ENCODE measurements at places on chromosomes 5 and 9.
A peak's percentile ranks its signal among the peaks of the same experiment; 100 is the strongest.

DNA sequence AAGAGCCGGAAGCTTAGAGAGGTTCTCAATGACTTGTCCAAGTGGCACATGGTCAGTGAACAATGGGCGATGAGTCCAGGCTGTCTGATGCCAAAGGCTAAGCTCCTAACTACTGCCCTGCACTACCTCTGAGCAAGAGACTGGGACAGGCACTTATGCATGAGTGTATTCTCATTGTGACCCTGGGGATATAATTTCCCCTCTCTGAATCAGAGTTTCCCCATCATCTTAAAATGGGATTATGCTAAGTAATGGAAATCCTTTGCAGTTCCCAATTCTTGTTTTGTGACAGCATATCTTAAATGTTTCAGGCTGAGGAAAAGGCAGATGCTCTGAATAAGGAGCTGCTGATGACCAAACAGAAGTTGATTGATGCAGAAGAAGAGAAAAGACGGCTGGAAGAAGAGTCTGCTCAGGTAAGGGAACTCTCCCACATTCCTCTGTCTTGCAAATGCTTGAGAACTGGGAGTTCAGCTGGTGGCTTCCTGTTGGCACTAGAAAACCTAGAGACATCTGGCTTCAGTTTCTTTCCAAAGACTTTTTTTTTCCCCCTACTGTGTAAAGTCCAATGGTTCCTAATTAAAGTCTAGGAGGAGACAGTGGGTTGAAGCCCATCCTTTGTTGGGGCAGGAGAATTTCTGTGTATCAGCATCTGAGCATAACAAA is 64.1 kb downstream of the GPR21 start:
- DNase-seq, result no peak
- no peak overlapping the region for H3K4me3 ChIP-seq
- H3K4me1 ChIP-seq, result peaks cover 17% of the 10 kb centered on the region
- peak overlapping the region; percentile 84 for H3K27ac ChIP-seq
- no peaks in the 10 kb centered on the region for H3K27me3 ChIP-seq

- H3K27me3 ChIP-seq, result no peaks in the 10 kb centered on the region
- H3K27ac ChIP-seq, result no peak overlapping the region
- H3K36me3 ChIP-seq, result no peaks in the 10 kb centered on the region
Measured at GRCh38 chr9:99282406-99282805, 60.3 kb downstream of the SEC61B start.

- no peak for DNase-seq
- H3K36me3 ChIP-seq, result no peaks in the 10 kb centered on the region
- no peaks in the 10 kb centered on the region for H3K27me3 ChIP-seq
- no peak overlapping the region for H3K27ac ChIP-seq
- H3K4me1 ChIP-seq, result no peaks in the 10 kb centered on the region
- H3K4me3 ChIP-seq, result no peak overlapping the region
Measured at GRCh38 chr5:121913418-121913817, 48.4 kb upstream of the SRFBP1 start.

DNA sequence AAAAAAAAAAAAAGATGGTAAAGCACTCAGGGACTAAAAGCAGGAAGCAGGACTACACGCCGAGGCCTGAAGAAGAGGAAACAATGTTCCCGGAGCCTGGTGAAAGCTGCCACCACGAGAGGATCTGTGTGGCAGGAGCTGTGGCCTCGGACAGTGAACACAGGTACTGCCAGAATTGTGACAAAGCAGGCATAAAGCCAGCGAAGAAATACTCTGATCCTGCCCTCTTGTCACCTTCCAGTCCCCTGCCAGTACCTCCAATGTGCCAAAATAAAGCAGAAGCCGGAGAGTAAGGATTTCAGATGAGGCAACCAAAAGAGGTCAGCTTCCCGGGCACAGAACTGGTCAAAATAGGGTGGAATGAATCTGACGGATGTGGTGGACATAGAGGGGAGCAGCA is 211.5 kb upstream of the TARS1 start:
- H3K27me3 ChIP-seq, result no peaks in the 10 kb centered on the region
- no peaks in the 10 kb centered on the region for H3K36me3 ChIP-seq
- H3K4me3 ChIP-seq, result no peak overlapping the region
- DNase-seq, result no peak

DNA sequence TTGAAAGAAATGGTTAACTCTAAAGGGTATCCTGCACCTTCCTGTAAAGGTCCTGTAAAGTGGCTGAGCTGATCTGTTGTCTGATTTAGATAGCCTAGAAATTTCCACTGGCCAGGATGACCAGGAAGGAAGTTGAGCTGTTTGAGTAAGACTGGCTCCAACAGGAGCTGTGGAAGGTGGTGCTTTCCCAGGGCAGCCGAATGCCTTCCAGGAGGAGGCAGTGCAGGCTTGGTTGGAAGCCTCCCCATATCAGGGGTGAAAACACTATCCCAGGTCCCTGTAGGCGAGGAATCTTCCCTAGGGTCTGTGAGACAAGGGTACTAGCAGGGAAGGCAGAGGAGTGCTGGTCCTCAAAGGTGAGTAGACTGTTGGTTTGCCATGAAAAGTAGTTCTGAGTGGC is 98.4 kb downstream of the LIX1 start:
- H3K36me3 ChIP-seq, result no peaks in the 10 kb centered on the region
- H3K27me3 ChIP-seq, result no peaks in the 10 kb centered on the region
- no peak overlapping the region for H3K4me3 ChIP-seq
- H3K27ac ChIP-seq, result no peak overlapping the region
- peak; percentile 59 for DNase-seq
- H3K4me1 ChIP-seq, result peaks cover 31% of the 10 kb centered on the region

DNA sequence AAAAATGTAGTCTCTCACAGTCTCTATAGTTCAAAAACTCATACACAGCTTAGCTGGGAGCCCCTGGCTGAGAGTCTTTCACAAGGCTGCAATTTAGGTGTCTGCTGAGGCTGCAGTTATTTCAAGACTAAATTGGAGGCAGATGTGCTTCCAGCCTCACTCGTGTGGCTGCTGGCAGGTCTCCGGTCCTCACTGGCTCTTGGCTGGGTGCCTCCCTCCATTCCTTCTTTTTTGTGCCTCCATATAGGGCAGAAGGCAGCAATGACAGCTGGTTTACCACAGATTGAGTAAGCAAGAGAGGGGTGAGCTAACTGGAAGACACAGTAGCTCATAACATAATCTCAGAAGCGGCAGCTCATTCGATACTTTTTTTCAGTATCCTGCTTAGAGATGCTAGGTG is 2167.7 kb upstream of the WWC1 start:
- no peaks in the 10 kb centered on the region for H3K4me1 ChIP-seq
- H3K4me3 ChIP-seq, result no peak overlapping the region
- DNase-seq, result no peak
- no peaks in the 10 kb centered on the region for H3K27me3 ChIP-seq
- no peak overlapping the region for H3K27ac ChIP-seq

- no peaks in the 10 kb centered on the region for H3K27me3 ChIP-seq
- H3K4me1 ChIP-seq, result peaks cover 18% of the 10 kb centered on the region
- H3K36me3 ChIP-seq, result peaks cover 64% of the 10 kb centered on the region
- no peak for DNase-seq
- no peak overlapping the region for H3K27ac ChIP-seq
Measured at GRCh38 chr5:179615203-179615602, 8.3 kb downstream of the HNRNPH1 start.

DNA sequence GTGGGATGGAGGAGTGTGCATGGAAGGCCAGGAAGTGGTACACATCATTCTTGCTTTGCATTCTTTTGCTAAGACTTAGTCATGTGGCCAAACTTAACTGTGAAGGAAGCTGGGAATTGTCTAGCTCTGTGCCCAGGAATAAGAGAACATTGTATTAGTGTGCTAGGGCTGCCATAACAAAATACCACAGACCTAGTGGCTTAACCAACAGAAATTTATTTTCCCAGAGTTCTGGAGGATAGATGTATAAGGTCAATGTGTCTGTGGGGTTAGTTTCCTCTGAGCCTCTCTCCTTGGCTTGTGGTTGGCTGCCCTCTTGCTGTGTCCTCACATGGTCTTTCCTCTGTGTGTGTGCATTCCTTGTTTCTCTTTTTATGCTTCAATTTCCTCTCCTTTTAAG is 32.4 kb downstream of the NNT start:
- H3K27me3 ChIP-seq, result no peaks in the 10 kb centered on the region
- DNase-seq, result no peak
- H3K36me3 ChIP-seq, result no peaks in the 10 kb centered on the region
- H3K27ac ChIP-seq, result no peak overlapping the region

DNA sequence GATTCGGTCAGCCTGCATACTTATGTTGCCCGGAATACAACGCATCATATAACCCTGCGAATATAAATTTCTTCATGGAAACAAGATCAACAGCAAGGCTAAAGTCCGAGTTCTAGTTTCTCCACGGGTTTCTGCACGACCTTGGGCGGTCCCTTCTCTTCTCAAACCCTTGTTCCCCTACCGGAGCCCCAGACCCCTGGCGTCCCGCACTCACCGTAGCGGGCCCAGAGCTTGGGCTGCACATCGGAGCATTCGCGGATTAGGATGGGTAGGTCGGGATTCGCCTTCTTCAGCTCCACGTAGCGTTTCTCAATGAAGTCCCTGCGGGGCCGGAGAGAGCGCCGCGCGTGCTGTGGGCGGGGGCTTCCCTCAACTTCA is 399 bp downstream of the NDUFA2 start:
- no peak overlapping the region for H3K27ac ChIP-seq
- no peak for DNase-seq
- H3K36me3 ChIP-seq, result peaks cover 4% of the 10 kb centered on the region
- H3K4me3 ChIP-seq, result peak overlapping the region; percentile 96
- H3K4me1 ChIP-seq, result peaks cover 4% of the 10 kb centered on the region

DNA sequence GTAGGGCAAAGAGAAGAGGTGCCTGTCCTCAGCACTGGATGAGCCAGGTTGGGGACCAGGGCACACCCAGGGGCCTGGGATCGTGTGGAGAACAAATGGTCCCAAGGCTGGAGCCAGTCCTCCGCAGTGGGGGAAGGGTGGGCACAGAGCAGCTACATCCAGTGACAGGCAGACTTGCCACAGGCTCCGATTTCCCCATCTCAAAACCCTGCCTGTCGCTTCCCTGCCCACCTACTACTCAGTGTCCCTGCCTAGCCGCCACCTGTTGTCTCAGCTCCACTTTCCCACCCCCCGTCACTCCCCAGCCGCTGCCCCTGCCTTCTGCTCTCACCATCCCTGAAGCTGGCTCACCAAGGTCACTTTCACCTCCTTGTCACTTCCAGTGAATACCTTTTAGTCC is 13.9 kb upstream of the ENHO start:
- H3K4me1 ChIP-seq, result no peaks in the 10 kb centered on the region
- no peak overlapping the region for H3K4me3 ChIP-seq
- H3K27ac ChIP-seq, result no peak overlapping the region
- no peak for DNase-seq
- no peaks in the 10 kb centered on the region for H3K36me3 ChIP-seq
- peaks cover 12% of the 10 kb centered on the region for H3K27me3 ChIP-seq

- no peaks in the 10 kb centered on the region for H3K36me3 ChIP-seq
- DNase-seq, result no peak
- H3K27me3 ChIP-seq, result no peaks in the 10 kb centered on the region
- no peaks in the 10 kb centered on the region for H3K4me1 ChIP-seq
- H3K4me3 ChIP-seq, result no peak overlapping the region
Measured at GRCh38 chr5:81335946-81336345, 34.6 kb downstream of the ZCCHC9 start.

DNA sequence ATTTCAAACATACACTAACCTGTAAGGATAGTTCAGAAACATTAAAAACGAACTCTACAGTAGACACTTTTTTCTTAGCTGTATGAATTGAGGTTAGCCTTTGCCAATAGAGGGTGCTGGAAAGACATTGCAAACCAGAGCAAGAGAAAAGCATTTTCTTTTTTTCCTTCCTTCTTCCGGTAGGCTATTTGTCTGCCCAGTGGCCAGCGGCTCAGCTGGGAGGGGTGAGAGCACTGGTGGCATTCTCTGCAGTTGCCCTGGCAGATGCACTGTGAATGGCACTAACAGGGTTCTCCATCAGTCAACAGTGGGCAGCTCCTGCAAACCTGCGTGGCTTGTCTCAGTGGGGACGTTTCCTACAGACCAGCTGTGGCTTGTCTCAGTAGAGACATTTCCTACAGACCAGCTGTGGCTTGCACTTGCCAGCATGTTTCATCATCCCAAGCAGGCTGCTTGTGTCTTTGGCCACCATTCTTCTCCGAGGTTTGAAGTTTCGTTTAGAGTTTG is 984.5 kb upstream of the CDH18 start:
- H3K27ac ChIP-seq, result no peak overlapping the region
- peak; percentile 26 for DNase-seq
- no peaks in the 10 kb centered on the region for H3K27me3 ChIP-seq
- no peaks in the 10 kb centered on the region for H3K4me1 ChIP-seq
- H3K4me3 ChIP-seq, result no peak overlapping the region

- H3K4me3 ChIP-seq, result no peak overlapping the region
- no peak for DNase-seq
- H3K36me3 ChIP-seq, result no peaks in the 10 kb centered on the region
- peaks cover 7% of the 10 kb centered on the region for H3K4me1 ChIP-seq
- H3K27ac ChIP-seq, result no peak overlapping the region
- no peaks in the 10 kb centered on the region for H3K27me3 ChIP-seq
Measured at GRCh38 chr5:115418788-115419187, 122.3 kb upstream of the CCDC112 start.

GRCh38 chr5:7398596-7399280 is 2.8 kb downstream of the ADCY2 start:
- H3K4me1 ChIP-seq, result no peaks in the 10 kb centered on the region
- DNase-seq, result no peak
- H3K27ac ChIP-seq, result no peak overlapping the region

DNA sequence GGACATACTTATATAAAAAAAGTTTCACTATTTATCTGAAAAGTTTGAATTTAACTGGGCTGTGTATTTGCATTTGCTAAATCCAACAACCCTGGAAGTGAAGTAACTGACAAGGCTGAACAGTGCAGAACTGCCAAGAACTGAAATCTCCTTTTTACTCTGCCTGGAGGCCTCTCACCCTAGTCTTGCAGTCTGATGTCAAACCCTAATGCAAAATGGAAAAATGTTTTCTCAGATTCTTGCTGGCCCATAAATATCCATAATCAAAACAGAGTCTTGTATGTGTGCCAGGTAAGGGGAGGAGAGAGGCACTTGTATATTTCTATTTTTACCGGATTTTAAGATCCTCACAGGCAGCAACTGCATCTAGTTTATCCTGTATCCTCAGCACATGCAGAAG is 432.7 kb upstream of the KLF4 start:
- H3K4me1 ChIP-seq, result no peaks in the 10 kb centered on the region
- no peaks in the 10 kb centered on the region for H3K27me3 ChIP-seq
- H3K36me3 ChIP-seq, result no peaks in the 10 kb centered on the region
- H3K4me3 ChIP-seq, result no peak overlapping the region
- no peak overlapping the region for H3K27ac ChIP-seq

GRCh38 chr9:88953381-88954029 is 37.8 kb upstream of the S1PR3 start:
- no peak overlapping the region for H3K4me3 ChIP-seq
- no peak for DNase-seq
- no peaks in the 10 kb centered on the region for H3K36me3 ChIP-seq
- no peak overlapping the region for H3K27ac ChIP-seq
